ENCODE measurements at places on chromosomes 6 and 20. TPM values are rescaled to one million over a fixed set of nuclear protein-coding genes. Genes with fewer than 3 reads are reported as not detected.

- no peak for DNase-seq
Observed at GRCh38 chr6:5337573-5337972, 76.3 kb downstream of the FARS2 start.

GRCh38 chr6:20483887-20484497 is 50.3 kb upstream of the CDKAL1 start:
- no peak for DNase-seq

DNA sequence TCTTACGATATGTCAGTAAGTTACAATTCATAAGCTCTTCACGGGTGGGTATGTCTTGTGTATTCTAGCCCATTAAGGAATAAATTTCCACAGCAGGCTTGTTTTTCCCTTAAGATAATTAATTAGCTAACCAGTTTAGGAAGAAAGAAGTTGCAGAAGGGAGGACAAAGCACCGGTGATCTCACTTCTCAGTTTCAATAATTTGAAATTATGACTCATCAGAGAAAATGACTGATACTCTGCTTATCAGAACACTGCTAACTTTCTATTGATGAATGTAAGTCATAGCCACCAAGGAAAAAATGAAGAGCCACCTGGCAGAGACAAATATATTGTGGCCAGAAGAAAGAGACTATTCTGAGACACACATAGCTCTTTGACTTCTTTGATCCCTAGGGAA is 35.0 kb upstream of the ENTPD6 start:
- no peak for DNase-seq

GRCh38 chr6:135181333-135182070 is 394 bp downstream of the MYB start:
- DNase-seq = no peak

- DNase-seq = no peak
Observed at GRCh38 chr6:120496661-120497060, 837.6 kb downstream of the TBC1D32 start.

- DNase-seq = no peak
Observed at GRCh38 chr20:3326779-3327521, 80.5 kb downstream of the DNAAF9 start.

DNA sequence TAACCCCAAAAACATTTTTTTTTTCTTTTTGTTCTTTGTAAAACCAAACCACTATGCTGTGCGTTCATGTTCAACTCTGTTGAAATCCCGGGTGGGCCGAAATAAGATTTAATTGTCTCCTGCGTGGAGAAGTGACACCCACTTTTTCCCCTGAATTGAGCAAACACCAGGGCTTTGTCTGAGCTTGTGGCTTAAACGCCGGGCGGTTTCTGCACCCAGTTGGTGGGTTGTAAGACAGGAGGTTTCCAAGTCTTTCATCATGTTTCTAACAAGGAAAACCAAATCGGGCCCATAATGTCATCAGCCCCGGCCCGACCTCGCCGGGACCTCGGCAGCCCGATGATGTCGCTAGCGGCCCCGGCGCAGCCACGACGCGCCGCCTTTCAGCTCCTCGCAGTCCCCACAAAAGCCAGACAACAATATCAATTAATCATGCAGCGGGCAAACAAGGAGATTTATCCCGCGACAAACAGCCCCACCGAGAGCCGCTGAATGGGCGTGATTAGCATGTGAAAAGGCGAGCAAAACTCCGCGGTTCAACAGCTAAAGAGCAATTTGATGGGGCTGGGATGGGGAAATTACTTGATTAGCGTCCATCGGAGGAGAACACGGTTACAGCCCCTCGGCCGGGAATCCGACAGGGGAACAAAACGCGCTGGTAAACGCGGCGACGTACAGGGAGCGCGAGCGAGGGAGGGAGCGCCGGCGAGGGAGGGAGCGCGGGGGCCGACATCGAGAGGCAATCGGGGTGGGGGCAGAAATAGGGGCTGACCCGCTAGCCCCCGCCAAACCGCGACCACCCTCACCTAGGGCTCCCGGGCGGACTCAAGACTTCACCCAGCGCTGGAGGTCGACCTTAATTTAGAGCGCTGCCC is 5.3 kb downstream of the LINC00237 start:
- DNase-seq = no peak

GRCh38 chr6:62286470-62286843 is 432 bp upstream of the KHDRBS2 start:
- DNase-seq = no peak

GRCh38 chr20:40676491-40677269 is 12.4 kb downstream of the MAFB start:
- no peak for DNase-seq

- DNase-seq = no peak
Observed at GRCh38 chr20:57142667-57143066, 123.8 kb downstream of the BMP7 start.

- no peak for DNase-seq
Observed at GRCh38 chr6:70811788-70812187, 144.1 kb downstream of the SMAP1 start.

DNA sequence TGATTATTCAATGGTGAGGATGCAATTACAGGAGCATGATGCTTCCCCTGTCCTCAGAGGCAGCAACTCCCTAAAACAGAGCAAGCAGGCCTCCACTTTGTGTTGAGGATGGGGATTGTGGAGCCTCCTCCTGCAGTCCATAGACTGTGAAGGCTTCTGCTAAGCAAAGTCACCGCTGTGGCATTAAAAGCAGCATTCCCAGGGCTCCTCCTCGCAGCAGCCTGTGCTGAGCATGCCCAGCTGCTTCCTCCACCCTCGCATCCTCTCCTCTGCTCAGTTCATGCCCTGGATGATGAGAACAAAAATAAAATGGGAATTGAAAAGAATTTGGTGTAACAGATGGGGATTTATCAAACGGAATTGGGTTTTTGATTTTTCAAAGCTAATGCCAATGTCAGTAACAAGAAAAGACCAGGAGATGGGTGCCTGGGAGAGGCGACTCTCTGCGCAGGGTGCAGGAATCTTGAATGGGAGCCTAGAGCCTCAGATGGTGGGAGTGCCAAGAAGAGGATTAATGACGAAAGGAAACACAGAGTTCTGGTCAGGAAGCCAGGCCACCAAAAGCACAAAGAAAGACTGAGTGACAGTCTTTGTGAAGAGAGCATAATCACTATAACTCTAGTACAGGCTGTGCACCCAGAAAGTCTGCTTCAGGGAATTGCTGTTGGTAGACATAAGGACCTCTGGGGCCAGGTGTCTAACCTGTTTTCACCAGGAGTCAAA is 347.6 kb downstream of the TPBG start:
- DNase-seq = no peak

DNA sequence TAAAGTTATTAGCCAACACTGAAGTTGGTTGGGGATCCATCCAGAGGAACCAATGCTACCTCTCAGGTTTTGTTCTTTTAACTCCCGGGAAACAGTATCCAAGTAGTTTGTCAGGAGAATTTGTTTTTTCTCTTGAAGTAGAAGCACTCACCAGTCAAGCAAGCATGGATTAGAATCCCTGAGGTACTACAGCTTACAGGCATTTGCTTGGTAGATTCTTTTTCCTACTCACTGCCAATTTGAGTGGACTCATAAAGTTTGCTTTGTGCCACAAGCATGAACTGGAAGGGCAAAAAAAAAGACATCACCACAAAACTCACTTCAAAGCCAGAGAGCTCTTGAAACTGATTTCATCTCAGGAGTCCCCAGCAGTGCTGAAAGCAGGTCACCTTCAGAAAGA is 167.4 kb downstream of the MBOAT1 start:
- DNase-seq = no peak

DNA sequence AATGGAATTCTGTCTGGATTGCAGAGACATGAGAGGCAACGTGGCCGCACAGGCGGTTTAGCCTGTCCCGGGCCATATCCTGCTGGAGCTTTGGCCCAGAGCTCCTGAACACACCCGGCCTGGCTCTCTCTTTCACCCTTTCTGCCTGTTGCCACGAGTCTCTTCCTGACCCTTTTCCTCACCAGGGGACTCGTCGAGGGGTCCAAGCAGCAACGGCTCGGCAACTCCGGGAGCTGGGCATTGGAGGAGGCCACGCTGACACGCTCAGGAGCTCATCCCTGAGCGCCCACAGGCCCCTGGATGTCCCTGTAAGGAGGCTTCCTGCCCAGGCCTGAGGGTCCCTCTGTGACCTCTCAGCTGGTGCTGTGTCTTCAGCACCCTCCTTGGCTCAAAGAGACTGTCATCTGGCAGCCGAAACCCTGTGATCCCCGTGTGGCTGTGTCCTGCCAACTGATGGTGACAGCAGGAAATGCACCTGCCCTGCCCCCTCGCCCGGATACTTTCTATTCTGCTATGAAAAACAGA is 103.8 kb downstream of the RNASET2 start:
- DNase-seq = no peak

- no peak for DNase-seq
Observed at GRCh38 chr6:6775074-6775473, 186.6 kb downstream of the LY86 start.

- DNase-seq = no peak
Observed at GRCh38 chr6:145017516-145017915, 717.8 kb downstream of the EPM2A start.

DNA sequence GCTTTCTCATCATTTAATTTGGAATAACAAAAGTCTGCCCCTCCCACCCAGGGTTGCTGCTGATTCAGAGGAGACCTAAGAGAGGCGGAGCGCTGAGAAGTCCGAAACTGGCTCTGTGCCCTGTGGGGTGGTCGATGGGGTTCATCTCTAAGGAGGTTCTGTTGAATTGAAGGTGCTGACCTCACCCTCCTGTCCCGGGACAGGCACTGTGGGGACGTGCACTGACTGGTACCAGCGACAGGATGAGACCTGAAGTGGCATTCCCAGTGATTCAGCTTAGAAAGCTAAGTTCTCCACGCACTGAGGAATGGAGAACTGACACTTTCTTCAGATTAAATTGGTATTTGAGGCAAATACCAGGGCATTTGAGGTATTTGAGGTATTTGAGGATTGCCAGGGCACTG is 1.3 kb downstream of the GUCA1B start:
- peak; percentile 7 for DNase-seq

GRCh38 chr6:125299257-125299656 is 2.5 kb downstream of the HDDC2 start:
- no peak for DNase-seq

GRCh38 chr6:126227833-126228702 is 111.8 kb upstream of the CENPW start:
- DNase-seq = no peak

- no peak for DNase-seq
Observed at GRCh38 chr20:45985573-45985972, 13.6 kb upstream of the ZNF335 start.

DNA sequence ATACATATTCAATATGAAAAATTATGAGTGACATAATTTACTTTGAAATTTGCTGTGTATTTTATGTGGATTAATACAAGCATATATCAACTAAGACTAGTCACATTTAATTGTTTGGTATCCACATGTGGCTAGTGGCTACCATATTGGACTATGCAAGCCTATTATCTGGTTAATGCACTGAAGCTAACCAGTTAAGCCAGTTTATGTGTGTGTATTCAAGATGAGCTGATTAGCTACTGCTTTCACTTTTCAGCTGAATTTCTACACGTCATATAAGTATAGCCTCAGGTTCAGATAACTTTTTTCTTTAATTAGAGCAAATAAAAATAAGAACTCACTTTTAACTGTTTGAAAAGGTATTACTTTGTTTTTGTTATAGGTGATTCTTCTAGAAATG is 903.7 kb downstream of the TFAP2A start:
- DNase-seq = no peak

- no peak for DNase-seq
Observed at GRCh38 chr20:56752274-56752673, 123.2 kb downstream of the TFAP2C start.

GRCh38 chr20:17710379-17711266 is 10.9 kb downstream of the BANF2 start:
- no peak for DNase-seq

Gene CD40
- not detected for total RNA-seq

Gene RIPPLY2
- total RNA-seq = not detected

Gene PHF3
- 25.3 TPM for total RNA-seq

Gene MRPL2
- 54.7 TPM for total RNA-seq

Gene FAM83C
- total RNA-seq = not detected

Gene FLRT3
- 32.3 TPM for total RNA-seq

Gene ZBTB22
- 20.0 TPM for total RNA-seq

Gene HMGCLL1
- total RNA-seq = not detected

Gene TMC2
- total RNA-seq = not detected

Gene POM121L2
- total RNA-seq = not detected

All from MG63 (cell line).